ENCODE measurements at places on chromosomes 7 and 10.

- peak; percentile 17 for DNase-seq
These were observed 17.5 kb downstream of the CFAP69 start for GRCh38 chr7:90262438-90262837.

GRCh38 chr7:14341200-14341775 lies 351.8 kb upstream of the ETV1 start:
- DNase-seq: no peak

DNA sequence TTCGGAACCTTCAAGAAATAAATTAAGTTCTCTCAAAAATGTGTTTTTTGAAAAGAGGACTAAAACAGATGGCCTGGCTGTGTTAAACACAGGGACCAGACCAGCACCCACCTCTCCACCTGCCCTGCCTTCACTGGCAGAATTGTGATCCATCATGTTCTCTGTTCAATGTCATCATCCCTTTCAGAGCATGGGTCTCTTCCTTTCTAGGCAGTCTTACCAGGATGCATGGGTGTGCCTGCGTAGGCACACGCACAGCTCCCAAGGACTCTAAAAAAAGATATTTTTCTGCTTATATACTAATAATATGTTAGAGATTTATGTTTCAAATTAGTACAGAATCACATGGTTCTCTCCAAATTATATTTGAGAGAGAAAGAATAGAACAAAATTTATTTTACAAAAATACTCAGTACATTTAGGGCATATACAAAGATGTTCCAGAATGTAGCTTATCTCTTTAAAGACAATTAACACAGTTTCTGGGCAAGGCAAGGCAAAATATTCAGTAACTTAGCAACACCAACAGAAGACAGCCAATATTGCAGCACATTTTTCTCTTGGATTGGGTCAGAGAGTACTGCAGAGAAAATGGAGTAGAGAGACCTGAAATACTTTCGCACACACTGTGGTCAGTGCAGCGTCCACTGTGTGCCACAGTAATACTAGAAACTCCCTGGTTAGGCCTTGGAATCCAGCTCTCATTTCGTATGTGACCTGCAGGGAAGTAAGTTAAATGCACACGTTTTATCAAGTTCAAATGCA lies 52.8 kb downstream of the EGFR start:
- DNase-seq: no peak

DNA sequence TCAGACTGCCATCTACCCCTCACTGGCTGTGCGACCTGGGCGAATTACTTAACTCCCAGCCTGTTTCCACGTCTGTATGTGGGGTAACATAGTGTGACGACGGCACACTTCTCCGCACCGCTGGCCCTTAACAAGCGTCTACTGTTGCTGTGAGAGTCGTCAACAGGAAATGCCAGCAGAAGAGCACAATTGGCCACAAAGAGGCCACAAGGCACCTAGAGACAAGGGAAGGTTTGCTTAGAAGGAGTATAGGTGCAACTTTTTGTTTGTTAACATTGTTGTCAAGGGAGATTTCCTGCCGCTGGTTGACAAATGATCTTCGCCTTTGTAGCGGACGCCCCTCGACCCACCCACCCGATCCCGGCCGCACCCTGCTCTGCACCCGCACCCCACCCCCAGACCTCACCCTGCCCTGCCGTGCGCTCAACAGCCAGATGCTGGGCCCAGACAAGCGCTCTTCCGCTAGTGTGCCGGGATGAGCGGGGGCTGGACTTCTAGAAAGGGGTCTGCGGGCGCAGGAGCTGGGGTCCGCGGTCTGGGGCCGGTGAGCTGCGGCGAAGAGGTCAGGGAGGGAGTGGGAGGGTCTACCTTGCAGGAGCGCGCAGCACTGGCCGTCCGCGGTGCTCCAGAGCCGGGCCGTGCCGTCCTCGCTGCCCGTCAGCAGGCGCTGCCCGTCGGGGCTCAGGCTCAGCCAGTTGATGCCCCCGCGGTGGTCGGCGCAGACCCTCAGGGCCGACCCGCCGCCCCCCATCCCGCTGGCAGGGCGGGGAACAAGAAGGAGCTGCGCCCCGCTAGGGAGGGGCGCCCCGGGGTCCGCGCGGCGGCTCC lies 785 bp downstream of the WDR86 start:
- no peak for DNase-seq

- DNase-seq: no peak
These were observed 93.9 kb downstream of the PDGFA start for GRCh38 chr7:425794-426188.

- no peak for DNase-seq
These were observed 121.0 kb downstream of the AKR1D1 start for GRCh38 chr7:138196971-138197896.

- no peak for DNase-seq
These were observed 232.3 kb upstream of the MKLN1 start for GRCh38 chr7:131095346-131095745.

DNA sequence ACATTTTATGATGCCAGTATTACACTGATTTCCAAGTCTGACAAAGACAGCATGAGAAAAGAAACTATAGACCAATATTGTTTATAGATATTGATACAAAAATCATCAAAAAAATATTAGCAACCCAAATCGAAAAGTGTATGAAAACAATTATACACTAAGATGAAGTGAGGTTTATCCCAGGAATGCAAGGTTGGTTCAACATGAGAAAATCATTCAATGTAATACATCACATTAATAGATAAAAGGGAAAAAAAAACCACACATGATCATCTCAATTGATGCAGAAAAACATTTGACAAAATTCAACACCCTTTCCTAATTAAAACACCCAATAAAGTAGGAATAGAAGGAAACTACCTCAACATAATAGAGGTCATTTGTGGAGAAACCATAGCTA lies 153.9 kb downstream of the DNAJC1 start:
- no peak for DNase-seq

- DNase-seq: no peak
These were observed 22.0 kb upstream of the ELFN1 start for GRCh38 chr7:1647961-1648672.

DNA sequence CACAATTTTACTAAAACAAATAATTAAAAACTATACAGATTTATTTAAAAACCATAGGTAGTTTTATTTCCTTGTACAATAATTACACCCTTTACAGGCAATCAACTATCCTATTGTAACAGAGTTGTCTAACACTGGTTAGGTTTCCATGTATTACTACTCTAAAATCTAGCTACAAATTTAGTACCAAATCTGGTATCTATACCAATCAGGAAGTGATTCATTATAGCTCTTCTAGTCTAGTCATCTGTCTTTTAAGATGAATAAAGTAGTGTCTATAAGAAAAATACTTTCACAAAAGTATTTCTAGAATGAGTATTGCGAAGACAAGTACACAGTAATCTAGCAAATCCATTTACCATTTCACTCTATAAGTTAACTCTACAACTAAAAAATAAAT lies 16.9 kb downstream of the ZNF800 start:
- DNase-seq: no peak

GRCh38 chr7:11753433-11753832 lies 78.6 kb downstream of the THSD7A start:
- no peak for DNase-seq

DNA sequence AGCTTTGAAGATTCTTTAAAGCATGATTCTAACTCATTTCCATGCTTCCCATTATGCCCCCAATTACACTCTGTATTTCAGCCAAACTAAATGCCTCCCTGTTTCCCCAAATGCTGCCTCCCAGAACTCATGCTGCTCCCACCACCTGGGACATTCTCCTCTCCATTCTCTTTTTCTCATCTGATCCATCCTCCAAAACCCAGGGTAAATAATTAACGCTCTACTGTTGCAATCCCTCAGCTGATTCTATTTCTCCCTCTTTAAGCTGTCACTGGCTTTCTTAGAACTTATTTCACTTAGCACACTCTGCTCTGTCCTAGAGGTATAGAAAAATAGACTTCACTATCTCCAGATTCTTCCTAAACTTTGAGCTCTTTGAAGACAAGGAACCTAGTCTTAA lies 104.7 kb downstream of the ICA1 start:
- DNase-seq: no peak

DNA sequence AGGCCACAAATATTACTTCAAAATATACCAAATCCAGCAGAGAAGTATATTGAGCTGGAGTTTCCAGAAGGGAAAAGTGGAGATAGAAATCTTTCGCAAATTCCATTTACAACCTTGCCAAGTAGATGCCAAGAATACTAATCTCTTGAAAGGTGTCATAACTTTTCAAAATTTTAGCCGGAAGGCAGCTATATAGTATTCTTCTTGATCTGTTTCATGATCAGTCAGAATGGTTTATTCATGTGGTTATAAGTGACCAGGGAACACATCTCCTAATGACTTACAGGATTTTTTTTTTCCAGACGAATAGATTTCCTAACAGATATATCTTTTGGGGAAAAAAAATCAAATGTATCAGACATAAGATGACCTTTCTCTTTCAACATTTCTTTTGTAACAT lies 270.7 kb downstream of the TSPAN12 start:
- no peak for DNase-seq

- peak; percentile 10 for DNase-seq
These were observed 297.3 kb upstream of the LYZL1 start for GRCh38 chr10:28991333-28992270.

GRCh38 chr10:51604579-51604978 lies 94.8 kb downstream of the CSTF2T start:
- DNase-seq: no peak

- no peak for DNase-seq
These were observed 63.1 kb upstream of the STEAP1B start for GRCh38 chr7:22563032-22563501.

DNA sequence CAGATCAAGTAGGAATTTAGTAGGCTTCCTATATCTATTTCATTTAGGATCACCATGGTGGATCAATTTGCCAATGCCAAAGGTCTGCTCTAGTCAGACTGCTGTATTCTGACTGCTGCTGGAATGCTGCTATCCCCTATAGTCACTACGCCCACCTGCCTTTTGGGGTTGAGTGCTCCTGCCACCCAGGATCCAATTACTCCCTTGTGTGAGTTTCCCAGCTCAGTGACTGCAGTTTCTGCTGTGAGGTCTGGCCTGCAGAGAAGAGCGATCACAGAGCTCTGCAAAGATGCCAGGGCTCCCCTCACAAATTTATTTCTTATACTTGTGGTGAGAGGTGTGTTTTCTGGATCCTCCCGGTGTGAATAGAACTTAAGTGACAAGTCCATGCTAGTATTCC lies 88.1 kb upstream of the FOXI2 start:
- no peak for DNase-seq

- DNase-seq: no peak
These were observed 21.2 kb downstream of the RHEB start for GRCh38 chr7:151498495-151498894.

DNA sequence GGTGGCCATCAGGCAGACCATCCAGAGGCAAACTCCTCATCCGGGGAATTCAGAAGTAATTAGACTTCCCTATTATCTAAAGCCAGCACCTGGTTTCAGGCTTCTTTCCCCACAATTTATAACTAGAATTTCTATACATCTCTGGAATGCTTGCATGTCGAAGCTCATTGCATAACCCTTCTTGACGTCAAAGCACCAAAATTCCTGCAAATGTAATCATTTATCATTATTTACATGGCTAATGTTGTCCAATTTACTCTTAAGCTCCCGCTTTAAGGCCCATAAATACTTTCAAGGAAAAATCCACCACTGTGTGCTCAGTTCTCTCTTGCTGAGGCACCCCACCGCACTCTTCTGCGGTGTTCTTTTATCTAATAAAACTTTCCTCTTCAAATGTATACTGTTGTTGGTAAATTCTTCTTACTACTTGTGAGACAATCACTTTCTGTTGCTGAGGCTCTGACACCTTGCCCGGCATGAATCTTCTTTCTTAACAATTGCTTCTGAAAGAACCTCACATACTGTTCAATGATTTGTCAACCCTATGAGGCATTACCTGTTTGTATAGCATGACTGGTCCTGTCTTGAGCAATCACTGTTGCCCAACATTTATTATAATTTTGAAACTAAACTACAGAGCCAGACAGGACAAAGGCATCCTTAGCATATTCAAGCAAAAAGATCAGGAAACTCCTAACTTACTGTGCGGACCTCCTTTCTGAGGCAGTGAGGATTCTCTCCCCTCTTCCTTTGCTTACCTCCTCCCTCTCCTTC lies 17.4 kb upstream of the GPR141 start:
- DNase-seq: no peak

DNA sequence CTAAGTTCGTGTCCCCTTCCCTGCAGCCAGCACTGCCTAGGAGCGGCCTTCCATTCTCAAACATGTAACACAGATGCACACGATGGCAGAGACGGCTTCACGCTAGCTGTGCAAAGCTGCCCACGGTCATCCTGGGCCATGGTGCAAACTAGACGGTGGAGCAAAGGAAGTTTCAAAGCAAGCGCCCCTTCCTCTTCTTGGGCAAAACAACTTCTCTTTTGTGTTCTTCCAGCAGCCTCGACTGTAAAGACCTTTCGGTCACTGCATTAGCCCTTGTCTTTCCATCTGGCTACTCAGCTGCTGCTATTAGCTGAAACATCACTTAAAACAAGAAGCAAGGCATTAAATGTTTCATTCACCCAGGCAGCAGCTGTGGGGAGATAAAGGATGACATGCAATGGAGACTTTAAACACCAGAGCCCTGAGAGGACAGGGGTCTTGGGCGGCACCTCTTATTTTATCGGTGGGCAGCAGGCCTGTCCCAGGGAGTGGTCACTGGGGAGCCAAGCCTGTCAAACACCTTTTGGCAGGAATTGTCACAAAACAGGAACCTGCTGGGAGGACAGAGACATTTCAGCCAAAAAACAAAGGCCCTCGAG lies 214.8 kb downstream of the KLF6 start:
- DNase-seq: no peak

DNA sequence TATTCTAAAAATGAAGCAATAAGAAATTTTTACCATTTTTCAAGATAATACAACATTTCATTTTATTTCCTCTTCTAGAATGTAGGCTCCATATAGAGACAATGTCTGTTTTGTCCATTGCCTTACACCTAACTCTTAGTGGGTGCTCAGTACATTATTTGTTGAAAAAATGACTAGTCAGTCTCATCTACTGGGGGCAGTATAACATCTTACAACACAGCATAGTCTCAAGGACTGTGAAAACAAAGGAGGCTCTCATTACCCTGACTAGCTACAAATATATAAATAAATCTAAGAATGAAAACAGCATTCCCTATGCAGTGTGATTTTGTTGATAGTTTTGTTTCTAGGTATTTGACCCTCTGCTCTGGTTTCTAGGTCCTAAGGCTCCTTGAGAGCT lies 11.6 kb downstream of the CRPPA start:
- no peak for DNase-seq

GRCh38 chr7:158881731-158882130 lies 25.4 kb downstream of the DYNC2I1 start:
- no peak for DNase-seq

- no peak for DNase-seq
These were observed 53.5 kb upstream of the PPP1R17 start for GRCh38 chr7:31633467-31633866.

GRCh38 chr10:13803566-13804554 lies 217.1 kb downstream of the PRPF18 start:
- DNase-seq: no peak

- DNase-seq: no peak
These were observed 81.9 kb upstream of the DYNC1I1 start for GRCh38 chr7:95690367-95690947.

Data from GM19239 (cell line).